Right atrium auricular region (tissue), 2 donors: ENCODE measurements at places on chromosomes 3 and 15.

GRCh38 chr3:133994166-133994890 is 35.4 kb downstream of the SLCO2A1 start:
- peak; percentile 47 for DNase-seq

- DNase-seq = no peak
These were observed 3.3 kb upstream of the LRTM1 start for GRCh38 chr3:54931182-54931581.

DNA sequence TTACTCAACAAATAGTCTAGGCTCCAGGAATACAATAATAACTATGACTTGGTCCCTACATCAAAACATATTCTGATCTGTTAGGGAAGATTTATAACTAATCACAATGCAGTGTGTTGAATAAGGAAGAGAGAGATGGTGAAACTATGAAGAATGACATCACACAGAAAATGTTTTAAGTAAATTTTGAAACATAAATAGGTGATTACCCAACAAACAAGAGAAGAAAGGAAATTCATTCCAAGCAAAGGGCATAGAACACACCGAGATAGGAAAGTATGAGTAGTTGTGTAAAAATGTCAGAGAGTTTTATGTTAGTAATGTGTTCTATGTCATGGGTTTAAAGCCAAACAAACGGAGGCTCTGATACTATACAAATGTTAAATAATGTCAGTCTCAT is 13.4 kb downstream of the SEC62 start:
- DNase-seq = no peak

- no peak for DNase-seq
These were observed 25.0 kb downstream of the CTNNB1 start for GRCh38 chr3:41224120-41224806.

DNA sequence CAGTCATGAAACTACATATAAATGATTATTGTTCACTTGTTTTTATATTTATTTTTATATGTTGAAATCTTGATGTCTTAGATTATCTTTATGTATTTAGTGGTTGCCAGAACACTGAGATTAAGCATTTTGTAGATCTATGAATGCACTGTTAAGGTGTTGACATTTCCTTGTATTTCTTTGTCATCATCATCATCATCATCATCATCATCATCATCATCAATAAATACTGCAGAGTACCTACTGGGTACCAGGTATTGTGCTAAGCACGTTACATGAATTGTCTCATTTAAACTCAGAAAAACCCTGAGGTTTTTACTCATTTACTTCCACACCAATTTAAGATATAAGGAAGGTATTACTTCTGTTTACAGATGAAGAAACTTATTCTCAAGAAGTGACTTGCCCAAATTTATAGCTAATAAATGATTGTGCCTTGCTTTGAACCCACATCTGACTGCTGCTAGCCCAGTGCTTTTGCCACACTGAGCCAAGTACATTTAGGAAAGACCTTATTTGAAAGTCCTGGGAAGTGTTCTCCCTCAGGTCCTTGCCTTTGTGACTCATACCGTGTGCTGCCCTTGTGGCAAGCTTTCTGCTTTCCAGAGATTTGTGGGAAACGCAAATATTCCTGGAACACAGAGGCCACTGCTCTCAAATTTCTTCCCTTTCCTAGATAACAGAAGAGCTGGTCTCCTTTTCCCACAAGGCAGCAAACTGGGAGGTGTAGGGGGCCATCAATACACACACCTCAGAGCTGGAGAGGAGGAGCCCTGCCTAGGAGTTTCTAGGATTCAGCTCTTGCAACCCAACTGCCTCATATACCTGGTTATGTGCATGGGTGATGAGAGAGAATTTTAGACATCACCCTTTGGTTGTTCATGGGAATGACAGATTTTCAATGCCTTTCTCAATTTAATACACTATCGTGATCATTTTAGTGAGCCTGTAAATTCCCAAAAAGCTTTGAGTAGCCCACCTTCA is 115.4 kb upstream of the C15orf61 start:
- DNase-seq = no peak
